ENCODE measurements at places on chromosomes 1 and 21.

DNA sequence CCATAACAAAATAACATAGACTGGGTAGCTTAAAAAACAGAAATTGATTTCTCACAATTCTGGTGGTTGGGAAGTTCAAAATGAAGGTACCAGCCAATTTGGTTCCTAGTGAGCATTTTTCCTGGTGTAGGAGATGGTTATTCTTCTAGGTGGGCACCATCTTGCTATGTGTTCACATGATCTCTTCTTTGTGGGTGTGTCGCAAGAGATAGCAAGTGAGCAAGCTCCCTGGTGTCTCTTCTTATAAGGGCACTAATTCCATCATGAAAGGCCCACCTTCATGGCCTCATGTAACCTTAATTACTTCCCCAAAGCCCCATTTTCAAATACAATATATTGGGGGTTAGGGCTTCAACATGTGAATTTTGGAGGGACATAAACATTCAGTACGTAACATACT lies 38.8 kb upstream of the ATP5PO start:
- no peak for DNase-seq

- no peak for DNase-seq
These were observed 13.2 kb downstream of the SEMA6C start for GRCh38 chr1:151133018-151133806.

DNA sequence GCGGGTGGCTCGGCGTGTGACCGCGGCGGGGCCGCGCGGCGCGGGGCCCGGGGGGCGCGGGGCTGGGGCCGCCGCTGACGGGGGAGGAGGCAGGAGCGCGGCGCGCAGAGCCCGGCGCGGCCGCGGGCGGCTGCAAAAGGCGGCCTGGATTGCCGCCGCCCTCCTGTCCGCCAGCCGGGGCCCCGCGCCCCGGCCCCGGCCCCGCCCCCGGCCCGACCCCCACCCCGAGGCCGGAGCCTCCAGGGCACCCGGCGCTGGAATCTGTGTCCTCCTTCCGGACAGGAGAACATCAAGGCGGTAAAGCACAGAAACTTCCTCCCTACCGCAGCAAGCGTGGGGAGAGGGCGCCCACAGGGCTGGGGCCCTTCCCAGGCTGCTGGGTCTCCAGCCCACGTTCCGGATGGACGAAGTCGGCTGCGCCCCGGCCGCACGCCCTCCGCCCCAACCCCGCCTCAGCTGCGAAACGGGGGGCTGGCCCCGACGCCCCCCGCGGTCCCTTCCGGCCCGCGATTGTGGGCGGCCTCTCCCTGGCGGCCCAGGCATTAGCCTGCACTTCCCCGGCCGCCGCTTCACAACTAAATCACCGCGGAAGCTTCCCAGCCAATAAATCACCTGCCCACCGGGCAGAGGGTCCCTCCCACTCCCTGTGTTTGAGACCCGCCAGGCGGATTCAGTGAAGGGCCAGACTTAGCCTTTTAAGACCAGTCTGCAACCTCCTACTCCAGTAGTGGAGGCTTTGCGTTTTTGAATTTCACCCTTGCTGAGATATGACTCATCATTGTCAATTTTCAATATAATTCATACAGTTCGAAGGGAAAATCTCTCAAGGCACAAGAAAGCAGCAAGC lies 106.0 kb downstream of the SLC45A1 start:
- DNase-seq = peak; percentile 42

GRCh38 chr1:217620814-217621213 lies 10.1 kb downstream of the GPATCH2 start:
- no peak for DNase-seq

GRCh38 chr1:42957880-42958487 lies 684 bp downstream of the SLC2A1 start:
- DNase-seq = peak; percentile 54

Measured in naive thymus-derived CD4-positive, alpha-beta T cell (primary cell).